NCI-H1930 (cell line): ENCODE measurements at places on chromosomes 12 and 14.

- peak; percentile 94 for DNase-seq
Measured at GRCh38 chr12:41286426-41286825, 98.3 kb downstream of the PDZRN4 start.

GRCh38 chr12:50848963-50849362, 6.2 kb downstream of the TMPRSS12 start:
- no peak for DNase-seq

DNA sequence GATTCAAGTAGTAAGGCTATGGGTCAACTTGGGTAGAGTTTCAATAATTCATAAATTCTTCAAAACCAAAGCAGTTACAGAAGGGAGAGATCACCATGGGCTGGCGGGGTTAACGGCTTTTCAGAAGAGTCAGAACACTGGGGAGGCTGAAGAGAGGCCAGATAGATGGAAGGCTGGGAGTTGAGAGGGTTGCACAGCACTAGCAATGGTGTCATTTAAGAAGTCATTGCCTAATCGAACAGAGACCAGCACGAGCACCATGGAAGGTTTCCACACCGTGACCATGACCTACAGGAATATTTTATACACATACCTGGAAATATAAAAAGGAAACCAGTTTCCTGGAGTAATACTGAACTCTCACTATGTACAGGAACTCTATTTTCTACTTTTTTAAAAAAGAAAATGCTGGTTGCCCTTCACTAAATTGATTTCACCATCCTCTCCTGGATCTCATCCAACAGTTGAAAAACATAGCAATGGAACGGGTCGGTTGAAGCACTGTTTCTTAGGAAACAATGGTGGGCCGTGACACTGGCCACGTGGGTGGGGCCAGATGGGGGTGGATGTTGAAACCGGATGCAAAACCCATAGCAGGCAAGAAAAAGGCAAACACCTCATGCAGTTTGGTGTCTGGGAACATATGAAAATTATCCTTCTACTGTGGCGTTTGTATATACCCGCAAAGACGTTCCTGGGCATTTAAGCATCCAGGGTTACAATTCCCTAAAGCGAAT, 38.0 kb upstream of the RIN3 start:
- no peak for DNase-seq

DNA sequence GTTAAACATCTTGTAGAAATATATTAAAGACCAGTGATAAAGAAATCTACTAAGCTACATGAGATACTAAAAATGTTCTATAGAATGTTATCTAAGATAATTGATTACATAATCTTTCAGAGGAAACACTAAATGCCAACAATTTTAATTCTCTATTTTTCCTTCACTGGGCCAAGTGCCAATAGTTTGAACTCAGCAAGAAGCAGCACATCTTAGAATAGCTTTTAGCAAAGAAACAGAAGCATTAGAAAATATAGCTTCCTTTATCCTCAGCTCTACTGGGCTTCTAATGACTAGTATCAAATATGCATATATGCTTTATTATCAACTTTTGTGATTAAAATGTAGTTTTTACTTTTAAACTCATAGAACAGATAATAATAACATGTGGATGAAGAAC, 461.4 kb upstream of the USP15 start:
- no peak for DNase-seq
